ENCODE measurements at places on chromosomes 12 and 14.
A peak's percentile ranks its signal among the peaks of the same experiment; 100 is the strongest.

GRCh38 chr12:90015228-90015627 lies 306.6 kb upstream of the ATP2B1 start:
- no peak for DNase-seq

DNA sequence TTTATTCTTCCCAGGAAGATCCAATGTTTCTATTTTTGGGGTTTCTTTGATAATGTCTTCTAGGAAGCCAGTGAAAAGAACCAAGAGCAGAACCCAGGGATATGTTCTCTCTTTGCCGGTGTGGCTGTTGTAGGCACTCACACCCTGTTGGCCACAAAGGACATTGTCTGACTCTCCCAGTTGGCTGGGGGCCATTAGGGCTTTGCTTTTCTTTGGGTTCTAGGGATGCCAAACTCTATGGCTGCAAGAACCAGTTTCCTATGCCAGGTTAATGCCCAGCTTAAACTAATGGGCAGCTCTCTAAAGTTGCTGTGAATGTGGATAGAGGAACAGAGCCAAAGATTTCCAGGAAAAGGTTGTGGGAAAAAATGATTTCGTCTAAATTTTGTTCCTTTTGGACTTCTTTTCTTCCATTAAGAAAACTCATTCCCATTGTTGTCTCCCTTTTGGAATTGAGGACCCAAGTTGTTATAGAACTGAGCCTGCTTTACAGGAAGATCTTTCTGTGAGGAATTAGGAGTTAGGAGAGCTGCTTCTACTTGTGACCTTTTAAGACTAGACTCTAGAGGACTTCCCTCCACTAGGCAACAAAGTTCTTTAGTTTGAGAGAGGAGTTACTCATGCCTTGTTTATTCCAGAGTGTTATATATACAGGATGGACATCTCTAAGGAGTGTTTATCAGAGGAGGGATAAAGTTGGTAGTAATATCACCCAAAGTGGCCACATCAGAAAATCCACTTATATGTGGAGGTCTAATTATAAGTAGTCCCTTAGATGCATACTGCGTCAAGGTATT lies 13.1 kb downstream of the COPZ1 start:
- no peak for DNase-seq

GRCh38 chr12:7344833-7345606 lies 41.1 kb downstream of the ACSM4 start:
- DNase-seq, result no peak

- no peak for DNase-seq
These were observed 150.4 kb downstream of the CALM1 start for GRCh38 chr14:90547250-90547649.

- DNase-seq, result no peak
These were observed 33.0 kb downstream of the METAP2 start for GRCh38 chr12:95506707-95507523.

- no peak for DNase-seq
These were observed 291.5 kb downstream of the RPS29 start for GRCh38 chr14:49294621-49295148.

- DNase-seq, result no peak
These were observed 31.5 kb downstream of the SCN8A start for GRCh38 chr12:51622564-51622963.

- no peak for DNase-seq
These were observed 75.9 kb downstream of the DUSP16 start for GRCh38 chr12:12486661-12487240.

- no peak for DNase-seq
These were observed 152.4 kb downstream of the MED13L start for GRCh38 chr12:116125084-116125483.

DNA sequence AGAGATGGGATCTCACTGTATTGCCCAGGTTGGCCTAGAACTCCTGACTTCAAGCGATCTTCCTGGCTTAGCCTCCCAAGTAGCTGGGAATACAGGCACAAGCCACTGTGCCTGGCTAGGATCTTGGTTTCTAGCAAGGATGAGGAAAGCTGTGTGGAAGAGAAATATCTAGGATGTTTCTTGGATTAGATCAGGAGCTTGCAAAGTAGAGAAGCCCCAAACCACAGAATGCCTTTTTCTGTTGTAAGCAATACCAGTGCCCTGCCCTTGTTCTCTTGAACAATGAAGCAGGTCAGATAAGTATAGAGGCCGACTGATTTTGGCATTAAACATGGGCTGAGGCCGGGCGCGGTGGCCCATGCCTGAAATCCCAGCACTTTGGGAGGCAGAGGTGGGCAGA lies 44.3 kb upstream of the STRN3 start:
- DNase-seq, result no peak

- no peak for DNase-seq
These were observed 185.2 kb upstream of the TBX3 start for GRCh38 chr12:114868995-114869834.

GRCh38 chr12:90129366-90130030 lies 420.9 kb upstream of the ATP2B1 start:
- DNase-seq, result no peak

- DNase-seq, result no peak
These were observed 36.8 kb downstream of the PLXNC1 start for GRCh38 chr12:94184995-94185719.

GRCh38 chr12:84222841-84223240 lies 689.8 kb downstream of the SLC6A15 start:
- DNase-seq, result no peak

DNA sequence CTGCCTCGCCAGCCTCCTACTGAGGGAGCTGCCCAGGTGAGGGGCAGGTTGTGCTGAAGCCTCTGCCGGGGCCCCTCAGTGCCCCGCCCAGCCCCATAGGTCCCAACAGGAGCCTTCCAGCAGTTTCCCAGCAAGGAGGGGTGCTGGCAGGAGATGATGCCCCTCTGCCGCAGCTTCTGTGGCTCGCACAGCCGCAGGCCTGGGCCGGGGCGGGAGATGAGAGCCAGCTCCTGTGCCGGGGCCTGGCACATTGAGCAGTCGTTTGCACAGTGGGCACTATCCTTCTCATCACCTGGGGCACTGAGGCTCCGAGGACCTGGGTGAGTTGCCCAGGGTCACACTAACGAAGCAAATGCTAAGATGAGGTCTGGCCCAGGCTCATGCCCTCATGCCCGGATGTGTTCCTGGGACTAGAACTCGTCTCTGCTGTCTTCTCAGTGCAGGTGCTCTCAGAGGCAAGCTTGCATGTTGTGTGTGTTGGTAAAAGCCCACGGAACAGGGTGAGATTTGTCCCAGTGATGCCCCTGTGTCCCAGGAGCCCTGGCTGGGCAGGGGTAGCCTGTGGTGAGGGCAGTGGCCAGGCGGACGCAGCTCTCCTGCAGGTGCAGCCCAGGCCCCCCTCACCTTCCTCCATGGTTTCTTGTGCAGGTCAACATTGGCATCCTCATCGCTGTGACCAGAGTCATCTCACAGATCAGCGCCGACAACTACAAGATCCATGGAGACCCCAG lies 177.5 kb downstream of the ADGRD1 start:
- peak; percentile 29 for DNase-seq

- no peak for DNase-seq
These were observed 901.7 kb downstream of the LRFN5 start for GRCh38 chr14:42508209-42508946.

DNA sequence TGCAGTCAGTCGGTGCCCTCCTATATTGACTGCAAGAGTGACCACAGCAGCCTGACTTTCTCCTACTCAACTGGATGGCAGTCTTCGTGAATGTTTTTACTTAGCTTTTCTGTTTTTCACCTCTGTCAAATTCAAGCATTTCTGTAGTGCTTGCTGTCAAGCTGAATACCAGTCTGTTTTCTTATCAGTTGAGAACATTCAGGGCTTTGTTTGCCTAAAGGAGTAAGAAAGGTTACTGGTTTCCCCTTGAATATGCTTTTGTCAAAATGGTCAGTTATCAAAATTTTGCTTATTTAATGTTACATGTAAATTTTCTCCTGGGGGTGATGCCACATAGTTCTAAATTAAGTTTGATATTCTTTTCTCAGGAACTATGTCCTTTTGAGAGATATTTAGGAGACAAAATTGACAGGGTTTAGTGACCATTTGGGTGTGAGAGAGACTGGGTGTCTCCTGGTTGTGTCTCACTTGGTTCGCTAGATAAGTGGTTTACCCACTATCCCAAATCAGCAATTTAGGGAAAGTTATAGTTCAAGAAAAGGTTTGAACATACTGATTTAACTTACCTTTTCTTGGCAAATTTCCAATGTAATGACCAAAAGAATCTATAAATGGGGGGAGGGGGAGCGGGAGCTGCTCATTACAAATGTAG lies 366.3 kb downstream of the TMTC2 start:
- DNase-seq, result no peak
